ENCODE measurements at places on chromosomes 6 and 20. TPM values are rescaled to one million over a fixed set of nuclear protein-coding genes. Genes with fewer than 3 reads are reported as not detected.

COL21A1 gene
- total RNA-seq, result not detected

RFX6 gene
- total RNA-seq, result not detected

NKX2-2 gene
- total RNA-seq, result not detected

MYO6 gene
- total RNA-seq, result 2.4 TPM

PDE7B gene
- 0.42 TPM for total RNA-seq

KCNK17 gene
- total RNA-seq, result 0.52 TPM

All from mononuclear cell (primary cell).